ENCODE measurements at places on chromosomes 2 and 18.
A peak's percentile ranks its signal among the peaks of the same experiment; 100 is the strongest.

DNA sequence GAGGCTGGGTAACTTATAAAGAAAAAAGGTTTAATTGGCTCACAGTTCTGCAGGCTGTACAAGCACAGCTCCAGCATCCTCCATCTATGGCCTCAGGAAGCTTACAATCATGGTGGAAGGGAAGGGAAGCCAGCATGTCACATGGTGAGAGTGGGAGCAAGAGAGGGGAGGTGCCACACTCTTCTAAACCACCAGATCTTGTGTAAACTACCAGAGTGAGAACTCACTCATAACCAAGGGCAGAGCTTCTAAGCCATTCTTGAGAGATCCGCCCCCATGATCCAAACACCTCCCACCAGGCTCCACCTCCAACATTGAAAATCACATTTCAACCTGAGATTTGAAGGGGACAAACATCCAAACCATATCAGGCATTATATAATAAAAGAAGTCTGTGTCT lies 121.6 kb upstream of the CDC42EP3 start:
- no peak for DNase-seq

DNA sequence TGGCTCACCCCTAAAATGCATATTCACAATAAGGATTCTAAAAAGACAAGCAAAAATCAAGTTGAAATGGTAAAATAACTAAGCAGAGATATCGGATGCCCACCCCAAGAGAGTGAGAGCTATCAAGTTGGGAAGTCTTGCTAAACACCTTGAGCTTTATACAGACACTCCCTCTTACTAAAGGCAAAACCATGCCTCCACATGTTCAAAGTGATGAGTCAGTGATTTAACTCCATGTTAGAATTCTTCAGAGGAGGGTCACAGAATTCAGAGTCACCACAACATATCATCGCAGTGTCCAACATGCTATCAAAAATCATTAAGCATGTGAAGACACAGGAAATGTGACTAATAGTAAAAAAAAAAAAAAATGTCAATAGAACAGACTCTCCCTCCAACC lies 20.6 kb upstream of the ST8SIA3 start:
- no peak for DNase-seq

DNA sequence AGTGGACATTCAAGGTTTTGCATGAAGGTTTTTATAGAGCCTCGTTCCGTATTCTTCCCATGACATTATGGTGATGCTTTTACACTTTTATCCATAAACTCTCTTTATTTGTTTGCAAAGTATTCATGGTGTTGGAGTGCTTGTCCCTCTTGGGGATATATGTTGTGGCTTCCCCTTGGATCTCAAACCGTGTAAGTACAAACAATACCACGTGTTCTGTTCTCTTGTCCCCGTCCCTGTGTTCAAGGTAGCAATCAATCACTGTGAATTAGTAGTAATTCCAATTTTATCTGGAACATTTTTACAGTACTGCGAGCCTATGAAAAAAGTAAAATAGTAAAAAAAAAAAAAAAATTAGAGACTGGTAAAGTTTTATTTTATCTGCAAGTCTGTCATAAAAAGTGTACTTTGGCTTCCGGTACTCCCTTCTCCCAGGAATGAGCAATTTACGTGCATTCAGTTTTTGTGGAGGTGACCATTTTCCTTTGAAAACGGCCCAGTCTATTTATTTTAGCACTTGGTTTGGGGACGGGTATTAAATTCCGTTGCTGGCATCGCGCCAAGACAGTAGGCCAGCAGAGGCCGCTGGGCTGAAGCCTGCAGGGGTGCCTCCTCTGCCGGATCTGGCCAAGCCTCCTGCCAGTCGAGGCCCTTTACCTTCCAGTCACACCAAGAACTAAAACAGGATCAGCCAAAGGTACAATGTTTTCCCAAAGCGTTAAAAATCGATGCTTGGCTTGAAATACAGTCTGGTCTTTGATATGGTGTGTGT lies 175.7 kb downstream of the SOCS6 start:
- peak; percentile 22 for DNase-seq

DNA sequence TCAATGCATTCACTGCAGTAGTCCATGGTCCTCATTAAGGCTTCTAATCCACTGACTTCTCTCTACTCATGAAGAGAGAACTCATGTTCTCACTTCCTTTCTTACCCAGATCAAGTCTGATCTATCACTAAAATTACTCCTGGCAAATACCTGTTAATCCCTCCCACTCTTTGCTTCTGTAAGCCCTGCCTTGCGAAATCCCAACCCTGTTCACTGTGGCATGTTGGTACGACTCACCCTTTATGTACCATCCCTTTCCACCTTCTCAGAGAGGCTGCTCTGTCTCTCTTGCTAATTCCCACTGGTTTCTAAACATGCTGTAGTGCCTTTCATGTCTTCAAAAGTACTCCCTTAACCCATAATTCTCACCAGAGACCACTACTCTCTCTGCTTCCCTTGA lies 272.2 kb upstream of the ACVR2A start:
- DNase-seq, result no peak

GRCh38 chr2:55245411-55245810 lies 12.9 kb downstream of the RPS27A start:
- no peak for DNase-seq

Measured in NCI-H187 treated with DMSO at 0.1 percent for 48 hours (cell line).